ENCODE measurements at places on chromosomes 3 and 15.

DNA sequence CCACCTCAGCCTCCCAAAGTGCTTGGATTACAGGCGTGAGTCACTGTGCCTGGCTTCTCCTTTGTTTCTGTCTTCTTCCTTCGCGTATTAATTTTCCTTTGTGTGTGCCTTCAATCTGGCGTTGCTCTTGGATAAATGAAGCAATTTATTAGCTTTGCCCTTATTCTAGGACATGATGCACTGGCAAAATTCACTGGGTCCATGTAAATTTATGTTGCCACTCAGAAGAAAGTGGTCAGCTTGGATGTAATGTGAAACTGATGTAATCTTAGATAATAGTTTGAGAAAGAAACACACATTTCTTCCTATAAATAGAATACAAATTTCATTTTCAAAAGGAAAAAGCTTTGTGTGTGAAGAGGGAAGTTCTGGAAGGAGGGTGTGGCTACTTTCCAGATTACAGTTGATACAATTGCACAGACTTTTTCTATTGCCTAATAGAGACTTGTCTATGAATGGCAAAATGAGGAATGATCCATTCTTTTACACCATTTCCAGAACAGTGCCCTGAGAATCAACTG is 23.3 kb upstream of the ATP1B3 start:
- DNase-seq, result no peak
- no peaks in the 10 kb centered on the region for H3K36me3 ChIP-seq
- no peak overlapping the region for H3K27ac ChIP-seq
- no peak overlapping the region for H3K4me3 ChIP-seq

- H3K27me3 ChIP-seq, result no peaks in the 10 kb centered on the region
- no peaks in the 10 kb centered on the region for H3K36me3 ChIP-seq
- H3K27ac ChIP-seq, result no peak overlapping the region
- DNase-seq, result no peak
- H3K4me3 ChIP-seq, result no peak overlapping the region
These were observed 72.2 kb upstream of the TTC14 start for GRCh38 chr3:180529778-180530177.

GRCh38 chr3:122322095-122323075 is 2.7 kb upstream of the CSTA start:
- no peaks in the 10 kb centered on the region for H3K4me1 ChIP-seq
- peaks cover 6% of the 10 kb centered on the region for H3K27me3 ChIP-seq
- no peak overlapping the region for H3K4me3 ChIP-seq
- H3K36me3 ChIP-seq, result peaks cover 10% of the 10 kb centered on the region
- DNase-seq, result no peak
- no peak overlapping the region for H3K27ac ChIP-seq

DNA sequence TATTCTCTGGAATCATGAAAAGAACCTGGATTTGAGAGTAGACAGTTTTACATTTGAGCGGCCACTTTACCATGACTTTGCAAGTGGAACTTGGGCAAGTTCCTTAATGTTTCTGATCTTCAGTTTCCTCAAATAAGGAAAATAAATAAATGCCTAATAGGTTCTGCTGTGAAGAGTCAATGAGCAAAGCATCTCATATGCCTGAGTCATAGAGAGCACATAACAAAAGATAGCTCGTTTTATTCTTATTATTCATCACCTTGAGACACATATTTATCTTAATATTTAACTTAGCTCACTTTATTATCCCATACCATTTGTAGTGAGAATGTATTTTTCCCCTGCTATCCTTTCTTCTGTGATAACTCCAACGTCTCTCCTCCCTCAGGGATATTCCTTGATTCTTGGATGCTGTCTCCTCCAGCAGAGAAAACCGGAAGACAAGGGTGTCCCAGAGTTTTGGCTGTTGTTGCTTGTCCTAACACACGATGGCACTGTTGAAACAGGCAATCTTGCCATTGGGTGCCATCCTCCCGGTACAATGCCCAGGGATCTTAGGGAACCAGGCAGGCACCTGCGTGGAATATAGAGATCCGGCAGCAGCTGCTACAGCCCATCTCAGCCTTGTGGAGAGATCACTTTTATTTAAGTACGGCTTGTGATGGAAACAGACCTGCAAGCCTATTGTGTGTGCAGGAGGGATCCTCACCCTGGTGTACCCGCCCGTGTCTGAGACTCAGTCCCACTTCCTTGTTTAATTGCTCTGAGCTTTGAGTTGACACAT is 33.3 kb upstream of the VPS33B start:
- H3K4me3 ChIP-seq, result no peak overlapping the region
- H3K27ac ChIP-seq, result no peak overlapping the region
- peaks cover 8% of the 10 kb centered on the region for H3K4me1 ChIP-seq
- peaks cover 86% of the 10 kb centered on the region for H3K27me3 ChIP-seq
- H3K36me3 ChIP-seq, result no peaks in the 10 kb centered on the region

DNA sequence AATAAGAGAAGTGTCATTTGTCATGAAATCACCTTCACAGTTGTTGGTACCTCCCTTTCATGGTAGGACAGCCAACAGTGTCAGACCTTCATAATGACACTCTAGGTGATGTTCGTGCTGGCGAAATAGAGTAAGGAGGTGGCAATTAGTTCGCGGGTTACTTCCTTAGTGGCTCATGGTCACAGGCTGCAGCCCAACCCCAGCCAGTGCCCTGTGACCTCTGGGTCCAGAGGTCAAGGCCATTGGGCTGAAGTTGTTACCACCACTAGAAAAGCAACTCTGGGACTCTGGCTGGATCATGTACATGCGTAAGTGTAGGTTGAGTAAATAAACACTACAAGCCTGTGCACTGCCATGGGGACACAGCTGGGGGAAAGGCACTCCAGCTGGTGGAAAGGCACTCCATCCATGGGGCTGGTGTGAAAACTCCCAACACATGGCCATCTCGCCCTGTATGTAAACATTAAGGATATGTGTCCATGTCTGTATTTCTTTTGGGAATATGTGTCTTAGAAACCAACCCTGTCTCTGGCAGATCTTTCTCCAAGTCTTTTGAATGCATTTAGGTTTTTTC is 106.7 kb downstream of the RYK start:
- no peak overlapping the region for H3K4me3 ChIP-seq
- no peak for DNase-seq
- no peaks in the 10 kb centered on the region for H3K27me3 ChIP-seq
- no peak overlapping the region for H3K27ac ChIP-seq

GRCh38 chr3:132622761-132623160 is 25.7 kb downstream of the ACKR4 start:
- H3K27ac ChIP-seq, result no peak overlapping the region
- no peaks in the 10 kb centered on the region for H3K27me3 ChIP-seq
- peaks cover 8% of the 10 kb centered on the region for H3K4me1 ChIP-seq

DNA sequence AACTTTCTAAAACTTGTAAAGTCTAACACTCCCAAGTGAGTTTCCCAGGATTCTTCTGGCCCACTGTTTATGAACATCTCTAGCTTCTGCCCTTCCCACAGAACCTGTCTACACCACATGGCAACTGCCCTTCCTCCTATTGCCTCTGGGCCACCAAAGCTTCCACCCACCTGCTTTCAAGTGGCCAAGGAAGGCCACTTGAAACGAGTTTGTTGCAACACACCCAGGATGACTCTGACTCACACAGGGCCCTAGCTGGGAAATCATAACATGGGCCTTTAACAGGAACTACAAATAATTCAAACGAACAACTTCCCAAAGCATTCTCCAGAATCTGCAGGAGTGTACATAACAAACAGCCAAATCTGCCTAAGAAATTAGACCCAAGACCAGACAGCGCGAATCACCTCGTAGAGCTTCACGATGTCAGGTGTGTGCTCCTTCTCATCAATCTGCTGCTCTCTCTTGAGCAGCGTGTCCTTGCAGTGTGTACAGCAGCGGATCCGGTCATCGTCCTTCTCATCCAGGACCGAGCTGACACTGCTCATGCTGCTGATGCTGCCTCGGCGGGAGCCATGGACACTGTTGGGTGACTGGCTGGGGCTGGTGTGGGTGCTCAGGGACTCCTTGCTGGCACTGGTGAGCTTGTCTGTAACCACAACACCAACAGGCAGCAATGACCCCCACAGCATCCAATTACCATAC is 16.8 kb downstream of the RBSN start:
- no peak for DNase-seq
- peak overlapping the region; percentile 15 for H3K27ac ChIP-seq
- no peaks in the 10 kb centered on the region for H3K4me1 ChIP-seq
- no peak overlapping the region for H3K4me3 ChIP-seq
- H3K36me3 ChIP-seq, result peaks cover 62% of the 10 kb centered on the region

DNA sequence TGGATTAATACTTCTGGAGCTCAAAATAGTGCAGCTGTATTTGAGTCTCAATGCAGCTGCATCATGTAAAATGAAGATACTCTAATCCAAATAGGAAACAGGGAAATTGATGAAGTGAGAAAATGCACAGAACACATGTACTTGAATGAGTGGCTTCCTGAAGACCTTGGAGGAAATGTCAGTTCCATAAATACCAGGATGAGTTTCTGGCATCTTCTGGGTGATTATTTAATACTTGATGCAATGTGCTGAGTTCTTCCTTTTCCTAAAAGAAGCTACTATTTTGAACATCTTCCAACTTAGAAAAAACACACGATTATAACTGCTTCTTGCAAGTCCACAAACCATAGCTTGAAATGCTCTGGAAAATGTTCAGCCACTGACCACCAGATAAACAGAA is 162.8 kb downstream of the SLC9A9 start:
- H3K36me3 ChIP-seq, result no peaks in the 10 kb centered on the region
- no peaks in the 10 kb centered on the region for H3K4me1 ChIP-seq
- H3K4me3 ChIP-seq, result no peak overlapping the region
- H3K27me3 ChIP-seq, result no peaks in the 10 kb centered on the region

DNA sequence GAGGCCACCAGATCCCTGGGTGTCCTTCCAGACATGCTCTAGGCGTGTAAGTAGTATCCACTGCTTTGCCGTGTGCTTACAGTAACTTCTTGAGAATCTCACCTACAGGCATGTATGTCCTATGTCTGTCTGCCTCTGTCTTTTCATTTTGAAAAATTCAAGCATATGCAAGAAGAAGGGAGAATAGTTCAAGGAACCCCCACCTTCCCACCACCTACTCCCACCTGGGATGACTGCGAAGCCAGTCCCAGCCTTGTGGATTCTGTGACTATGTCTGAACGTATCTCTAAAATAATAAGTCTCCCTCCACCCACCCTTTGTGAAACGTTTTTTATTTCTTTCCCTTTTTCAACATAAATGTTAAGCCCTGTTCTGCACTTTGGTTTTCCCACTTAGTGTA is 15.0 kb downstream of the CHST13 start:
- H3K27ac ChIP-seq, result no peak overlapping the region
- no peak overlapping the region for H3K4me3 ChIP-seq
- H3K27me3 ChIP-seq, result peaks cover 32% of the 10 kb centered on the region
- H3K36me3 ChIP-seq, result no peaks in the 10 kb centered on the region
- peaks cover 12% of the 10 kb centered on the region for H3K4me1 ChIP-seq

GRCh38 chr15:82272154-82272553 is 9.5 kb downstream of the SAXO2 start:
- no peak overlapping the region for H3K4me3 ChIP-seq
- DNase-seq, result no peak
- peaks cover 6% of the 10 kb centered on the region for H3K4me1 ChIP-seq
- no peaks in the 10 kb centered on the region for H3K36me3 ChIP-seq

- no peaks in the 10 kb centered on the region for H3K27me3 ChIP-seq
- DNase-seq, result peak; percentile 0
- no peaks in the 10 kb centered on the region for H3K36me3 ChIP-seq
- H3K4me3 ChIP-seq, result peak overlapping the region; percentile 80
These were observed 47.6 kb downstream of the SLMAP start for GRCh38 chr3:57803647-57804081.

DNA sequence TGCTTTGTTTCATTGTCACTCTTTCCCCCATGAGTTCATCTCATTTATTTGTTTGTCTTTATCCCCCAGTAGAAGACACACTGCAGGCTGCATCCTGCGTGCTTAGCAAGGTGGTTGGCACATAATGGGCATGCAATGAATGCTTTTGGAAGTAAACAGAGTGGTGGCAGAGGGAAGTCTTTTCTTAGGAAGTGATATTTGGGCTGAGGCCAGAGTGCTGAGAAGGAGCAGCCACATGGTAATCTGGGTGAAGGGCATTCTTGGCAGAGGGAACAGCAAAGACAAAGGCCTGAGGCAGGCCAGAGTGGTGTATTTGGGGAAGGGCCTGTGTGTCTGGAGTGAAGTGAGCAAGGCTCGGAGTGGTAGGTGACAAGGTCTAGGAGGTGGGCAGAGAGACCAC is 17.7 kb upstream of the ADAMTS7 start:
- H3K4me3 ChIP-seq, result no peak overlapping the region
- no peaks in the 10 kb centered on the region for H3K36me3 ChIP-seq
- no peak for DNase-seq
- peaks cover 9% of the 10 kb centered on the region for H3K27me3 ChIP-seq
- H3K4me1 ChIP-seq, result peaks cover 9% of the 10 kb centered on the region

DNA sequence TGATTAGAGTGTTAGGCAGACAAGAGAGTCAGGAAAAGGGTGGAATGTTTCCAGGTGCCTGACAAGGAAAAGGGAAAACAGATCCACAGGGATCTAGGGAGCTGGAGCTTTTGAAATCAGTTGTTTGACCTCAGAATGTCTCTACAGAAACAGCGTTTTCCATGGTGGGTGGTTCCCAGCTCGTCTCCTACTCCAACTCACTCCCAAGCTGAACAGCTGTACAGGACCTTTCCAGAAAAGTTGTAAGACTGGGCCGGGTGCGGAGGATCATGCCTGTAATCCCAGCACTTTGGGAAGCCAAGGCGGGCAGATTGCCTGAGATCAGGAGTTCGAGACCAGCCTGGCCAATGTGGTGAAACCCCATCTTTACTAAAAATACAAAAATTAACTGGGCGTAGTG is 55.7 kb upstream of the RYK start:
- no peak for DNase-seq
- H3K27me3 ChIP-seq, result peaks cover 37% of the 10 kb centered on the region
- peaks cover 3% of the 10 kb centered on the region for H3K4me1 ChIP-seq
- no peak overlapping the region for H3K4me3 ChIP-seq
- H3K36me3 ChIP-seq, result no peaks in the 10 kb centered on the region
- H3K27ac ChIP-seq, result no peak overlapping the region

DNA sequence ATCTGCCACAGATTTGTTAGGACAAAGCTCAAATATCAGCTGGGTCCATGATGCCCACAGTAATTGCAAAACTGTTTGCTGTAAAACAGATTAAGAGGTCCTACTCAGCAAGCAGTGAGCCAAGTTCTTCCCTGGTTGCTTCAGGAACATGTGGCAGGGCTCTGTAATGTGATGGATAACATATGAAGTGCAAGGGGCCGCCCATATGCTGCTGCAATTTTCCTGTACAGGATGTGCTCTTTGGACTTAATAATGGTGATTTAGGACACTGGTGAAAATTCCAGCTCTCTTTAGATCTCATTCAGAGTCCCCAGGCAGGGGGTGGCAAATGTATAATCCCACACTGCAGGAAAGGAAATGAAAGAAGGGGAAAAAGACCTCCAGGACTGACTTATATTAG is 289.4 kb downstream of the LSAMP start:
- no peaks in the 10 kb centered on the region for H3K4me1 ChIP-seq
- no peak overlapping the region for H3K4me3 ChIP-seq
- no peaks in the 10 kb centered on the region for H3K27me3 ChIP-seq
- DNase-seq, result no peak
- no peak overlapping the region for H3K27ac ChIP-seq
- H3K36me3 ChIP-seq, result no peaks in the 10 kb centered on the region

- H3K27me3 ChIP-seq, result no peaks in the 10 kb centered on the region
- no peaks in the 10 kb centered on the region for H3K4me1 ChIP-seq
- no peaks in the 10 kb centered on the region for H3K36me3 ChIP-seq
- no peak overlapping the region for H3K4me3 ChIP-seq
- H3K27ac ChIP-seq, result no peak overlapping the region
These were observed 326.8 kb upstream of the ROBO1 start for GRCh38 chr3:80094589-80094988.

GRCh38 chr3:116474801-116475200 is 29.5 kb upstream of the LSAMP start:
- H3K4me1 ChIP-seq, result no peaks in the 10 kb centered on the region
- H3K27ac ChIP-seq, result no peak overlapping the region
- DNase-seq, result no peak
- no peaks in the 10 kb centered on the region for H3K36me3 ChIP-seq

GRCh38 chr3:196971094-196971698 is 2.6 kb upstream of the PIGZ start:
- H3K4me3 ChIP-seq, result peak overlapping the region; percentile 82
- no peak for DNase-seq
- peaks cover 16% of the 10 kb centered on the region for H3K27me3 ChIP-seq
- H3K4me1 ChIP-seq, result peaks cover 24% of the 10 kb centered on the region
- no peaks in the 10 kb centered on the region for H3K36me3 ChIP-seq

Data from naive B cell (primary cell).